ENCODE measurements at places on chromosomes 12 and 14. TPM values are rescaled to one million over a fixed set of nuclear protein-coding genes. Genes with fewer than 3 reads are reported as not detected.

C12orf56 gene
- total RNA-seq: 1.6 TPM

CCND2 gene
- total RNA-seq: 106 TPM

BATF gene
- total RNA-seq: 0.67 TPM

CEBPE gene
- not detected for total RNA-seq

TAS2R8 gene
- not detected for total RNA-seq

NTF3 gene
- total RNA-seq: 0.40 TPM

ADSS1 gene
- 3.3 TPM for total RNA-seq

C12orf60 gene
- total RNA-seq: 0.89 TPM

LALBA gene
- total RNA-seq: not detected

SLC7A7 gene
- 17.4 TPM for total RNA-seq

KIF26A gene
- total RNA-seq: 5.7 TPM

PLEKHG3 gene
- total RNA-seq: 79.3 TPM

ANKLE2 gene
- 41.2 TPM for total RNA-seq

KCNK10 gene
- 2.4 TPM for total RNA-seq

FOXJ2 gene
- total RNA-seq: 10.7 TPM

HOXC12 gene
- not detected for total RNA-seq

CLEC14A gene
- 5.8 TPM for total RNA-seq

PLEKHD1 gene
- total RNA-seq: 0.14 TPM

IL23A gene
- not detected for total RNA-seq

SERPINA5 gene
- 0.75 TPM for total RNA-seq

TAS2R9 gene
- not detected for total RNA-seq

VAMP1 gene
- 4.2 TPM for total RNA-seq

LIN7A gene
- total RNA-seq: 0.61 TPM

AKAP5 gene
- 11.9 TPM for total RNA-seq

RPGRIP1 gene
- total RNA-seq: 0.17 TPM

MAP3K9 gene
- total RNA-seq: 10.0 TPM

MYH6 gene
- total RNA-seq: not detected

SYNDIG1L gene
- total RNA-seq: not detected

ZNF219 gene
- total RNA-seq: 51.1 TPM

TMPRSS12 gene
- not detected for total RNA-seq

PRH1 gene
- total RNA-seq: 10.6 TPM

RHEBL1 gene
- not detected for total RNA-seq

CDKL1 gene
- 24.9 TPM for total RNA-seq

RIMBP2 gene
- 6.0 TPM for total RNA-seq

ZNF385A gene
- 4.0 TPM for total RNA-seq

SLCO1B1 gene
- total RNA-seq: not detected

VIPAS39 gene
- total RNA-seq: 18.8 TPM

SMOC1 gene
- total RNA-seq: 0.89 TPM

PXMP2 gene
- total RNA-seq: 112 TPM

PTPRB gene
- 27.1 TPM for total RNA-seq

TOMM20L gene
- 0.79 TPM for total RNA-seq

SLC8A3 gene
- 0.46 TPM for total RNA-seq

PTPN21 gene
- total RNA-seq: 31.8 TPM

PLEKHG7 gene
- total RNA-seq: 0.84 TPM
